ENCODE measurements at places on chromosomes 4 and X. TPM values are rescaled to one million over a fixed set of nuclear protein-coding genes. Genes with fewer than 3 reads are reported as not detected.
A peak's percentile ranks its signal among the peaks of the same experiment; 100 is the strongest.

The PAGE4 gene
- not detected for total RNA-seq

The MBNL3 gene
- total RNA-seq, result 34.5 TPM

The ESX1 gene
- not detected for total RNA-seq

The TMEM255A gene
- 1.2 TPM for total RNA-seq

DNA sequence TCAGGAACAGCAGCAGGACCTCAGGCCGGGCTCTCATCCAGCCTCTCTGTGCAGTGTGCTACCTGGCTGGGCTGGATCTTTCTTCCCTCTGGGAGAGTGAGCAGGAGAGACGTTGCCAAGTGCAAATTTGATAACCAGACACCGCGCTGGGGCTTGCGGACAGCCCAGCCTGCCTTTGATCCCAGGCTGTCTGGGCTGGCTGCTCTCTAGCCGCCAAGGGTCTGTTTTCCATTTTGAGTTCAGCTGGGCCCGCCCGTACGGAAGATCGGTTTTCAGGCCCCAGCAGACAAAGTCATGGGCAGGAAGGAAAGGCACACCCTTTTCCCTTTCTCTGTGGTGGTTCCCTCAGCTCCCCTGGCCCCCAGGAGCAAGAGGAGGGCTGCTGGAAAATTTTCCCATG is 90.2 kb downstream of the CPZ start:
- no peaks in the 10 kb centered on the region for H3K36me3 ChIP-seq
- no peak overlapping the region for H3K27ac ChIP-seq
- DNase-seq, result no peak
- H3K4me3 ChIP-seq, result no peak overlapping the region

The PLCXD1 gene
- total RNA-seq, result 11.0 TPM

The ITIH6 gene
- not detected for total RNA-seq

The CXorf66 gene
- not detected for total RNA-seq

- no peaks in the 10 kb centered on the region for H3K27me3 ChIP-seq
- H3K4me1 ChIP-seq, result no peaks in the 10 kb centered on the region
- no peaks in the 10 kb centered on the region for H3K36me3 ChIP-seq
- DNase-seq, result no peak
- H3K27ac ChIP-seq, result no peak overlapping the region
Measured at GRCh38 chrX:22739276-22739675, 260.5 kb upstream of the DDX53 start.

- H3K4me3 ChIP-seq, result no peak overlapping the region
- no peak for DNase-seq
- no peaks in the 10 kb centered on the region for H3K36me3 ChIP-seq
Measured at GRCh38 chr4:128241425-128241913, 46.1 kb downstream of the PGRMC2 start.

The SSX7 gene
- not detected for total RNA-seq

- H3K4me1 ChIP-seq, result no peaks in the 10 kb centered on the region
- DNase-seq, result no peak
- H3K27ac ChIP-seq, result no peak overlapping the region
- no peak overlapping the region for H3K4me3 ChIP-seq
- H3K27me3 ChIP-seq, result no peaks in the 10 kb centered on the region
Measured at GRCh38 chr4:87356832-87357526, 34.0 kb downstream of the HSD17B11 start.

GRCh38 chrX:30819080-30819479 is 70.0 kb downstream of the TAB3 start:
- no peak for DNase-seq
- no peaks in the 10 kb centered on the region for H3K36me3 ChIP-seq
- no peak overlapping the region for H3K27ac ChIP-seq
- no peak overlapping the region for H3K4me3 ChIP-seq

The LIAS gene
- total RNA-seq, result 14.9 TPM

The RHOXF1 gene
- 0.79 TPM for total RNA-seq

DNA sequence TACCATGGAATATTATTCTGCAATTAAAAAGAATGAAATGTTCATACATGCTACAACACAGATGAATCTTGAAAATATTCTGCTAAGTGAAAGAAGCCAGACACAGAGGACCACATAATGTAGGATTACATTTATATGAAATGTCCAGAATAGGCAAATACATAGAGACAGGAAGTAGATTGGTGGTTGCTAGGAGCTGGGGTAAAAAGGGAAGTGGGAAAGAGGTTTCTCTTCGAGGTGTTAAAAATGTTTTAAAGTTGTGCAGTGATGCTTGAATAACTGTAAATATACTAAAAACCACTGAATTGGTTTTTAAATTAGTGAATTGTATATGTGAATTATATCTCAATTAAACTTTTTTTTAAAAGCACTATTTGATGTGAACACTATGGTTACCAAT is 3.6 kb upstream of the NXT2 start:
- H3K4me3 ChIP-seq, result no peak overlapping the region

- H3K4me3 ChIP-seq, result no peak overlapping the region
- H3K4me1 ChIP-seq, result no peaks in the 10 kb centered on the region
- peaks cover 5% of the 10 kb centered on the region for H3K27me3 ChIP-seq
- DNase-seq, result no peak
Measured at GRCh38 chrX:20498851-20499635, 232.3 kb upstream of the RPS6KA3 start.

DNA sequence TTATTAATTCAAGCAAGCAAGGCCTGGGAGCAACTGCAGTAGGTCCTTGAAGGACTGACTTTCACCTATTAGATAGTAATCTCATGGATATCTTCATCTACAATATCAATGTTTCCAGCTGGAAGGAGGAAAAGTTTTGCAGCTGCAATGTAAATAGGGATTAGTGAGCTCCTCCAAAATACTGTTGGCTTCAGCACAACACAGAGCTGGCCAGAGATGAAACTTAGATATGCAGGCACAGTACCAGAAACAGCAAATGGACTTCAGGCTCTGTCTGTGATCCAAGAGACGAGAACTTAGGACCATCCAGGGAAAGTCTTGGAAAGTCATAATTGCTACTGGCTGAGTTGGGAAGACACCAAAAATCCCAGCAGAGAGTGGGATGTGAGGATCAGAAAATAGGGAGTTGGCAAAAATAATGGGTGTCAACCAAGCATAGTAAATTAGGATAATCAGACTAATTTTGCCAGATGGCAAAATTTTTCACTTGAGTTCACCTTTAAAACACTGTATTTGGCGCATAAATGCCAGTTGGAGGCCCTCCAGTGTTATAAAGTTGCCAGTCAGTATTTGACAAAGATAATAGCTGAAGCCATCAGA is 57.5 kb downstream of the PARM1 start:
- H3K36me3 ChIP-seq, result no peaks in the 10 kb centered on the region
- H3K27me3 ChIP-seq, result no peaks in the 10 kb centered on the region
- H3K4me1 ChIP-seq, result no peaks in the 10 kb centered on the region

GRCh38 chrX:110678591-110678990 is 117.0 kb downstream of the CHRDL1 start:
- H3K4me1 ChIP-seq, result no peaks in the 10 kb centered on the region
- no peaks in the 10 kb centered on the region for H3K27me3 ChIP-seq
- H3K4me3 ChIP-seq, result no peak overlapping the region
- DNase-seq, result no peak
- no peak overlapping the region for H3K27ac ChIP-seq

DNA sequence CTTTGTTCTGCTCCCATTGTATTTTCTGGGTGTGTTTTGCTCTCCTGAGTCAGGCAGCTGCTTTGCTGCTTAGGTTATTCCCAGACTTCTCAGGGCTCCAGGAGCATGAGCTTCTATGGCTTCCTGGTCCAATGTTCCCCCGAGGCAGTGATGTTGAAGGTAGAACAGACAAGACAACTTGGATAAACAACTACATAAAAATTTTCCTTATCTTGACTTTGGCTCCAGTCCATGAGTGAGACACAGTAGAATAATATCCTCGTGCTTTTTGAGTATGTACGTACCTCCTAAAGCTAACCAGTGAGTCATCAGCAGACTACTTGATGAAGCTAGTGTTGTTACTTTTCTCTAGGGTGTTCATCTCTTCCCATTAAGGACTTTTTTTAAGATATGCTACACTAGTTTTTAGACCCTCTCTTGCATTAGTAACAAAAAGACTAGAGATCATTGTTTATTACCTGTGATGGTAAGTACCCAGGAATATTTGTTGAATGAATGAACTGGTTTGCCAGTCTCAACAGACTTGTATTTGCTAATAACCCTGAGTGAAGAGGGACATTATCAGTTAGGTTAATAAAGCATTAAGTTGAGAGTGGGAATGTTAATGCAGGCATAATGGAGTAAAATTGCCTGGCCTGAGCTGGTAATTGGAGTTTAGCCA is 131.9 kb downstream of the FHIP1A start:
- H3K36me3 ChIP-seq, result no peaks in the 10 kb centered on the region
- no peak overlapping the region for H3K27ac ChIP-seq
- H3K27me3 ChIP-seq, result no peaks in the 10 kb centered on the region
- DNase-seq, result no peak
- H3K4me1 ChIP-seq, result peaks cover 10% of the 10 kb centered on the region
- H3K4me3 ChIP-seq, result no peak overlapping the region

- no peaks in the 10 kb centered on the region for H3K27me3 ChIP-seq
- no peaks in the 10 kb centered on the region for H3K36me3 ChIP-seq
- H3K4me3 ChIP-seq, result no peak overlapping the region
- H3K27ac ChIP-seq, result no peak overlapping the region
Measured at GRCh38 chr4:124937993-124938392, 225.5 kb upstream of the ANKRD50 start.

DNA sequence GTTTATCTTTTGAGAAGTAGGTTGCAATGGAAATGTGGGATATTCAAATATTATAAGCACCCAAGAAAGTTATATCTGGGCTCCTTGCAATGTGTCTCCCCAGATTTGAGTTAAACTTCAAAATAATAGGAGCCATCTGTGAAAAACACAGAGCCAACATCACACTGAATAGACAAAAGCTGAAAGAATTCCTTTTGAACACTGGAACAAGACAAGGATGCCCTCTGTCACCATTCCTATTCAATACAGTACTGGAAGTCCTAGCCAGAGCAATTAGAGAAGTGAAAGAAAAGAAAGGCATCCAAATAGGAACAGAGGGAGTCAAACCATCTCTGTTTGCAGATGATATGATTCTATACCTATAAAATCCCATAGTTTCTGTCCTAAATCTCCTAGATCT is 114.3 kb upstream of the IL1RAPL1 start:
- H3K4me1 ChIP-seq, result no peaks in the 10 kb centered on the region
- H3K27me3 ChIP-seq, result no peaks in the 10 kb centered on the region
- no peak for DNase-seq
- H3K27ac ChIP-seq, result no peak overlapping the region
- H3K36me3 ChIP-seq, result no peaks in the 10 kb centered on the region

DNA sequence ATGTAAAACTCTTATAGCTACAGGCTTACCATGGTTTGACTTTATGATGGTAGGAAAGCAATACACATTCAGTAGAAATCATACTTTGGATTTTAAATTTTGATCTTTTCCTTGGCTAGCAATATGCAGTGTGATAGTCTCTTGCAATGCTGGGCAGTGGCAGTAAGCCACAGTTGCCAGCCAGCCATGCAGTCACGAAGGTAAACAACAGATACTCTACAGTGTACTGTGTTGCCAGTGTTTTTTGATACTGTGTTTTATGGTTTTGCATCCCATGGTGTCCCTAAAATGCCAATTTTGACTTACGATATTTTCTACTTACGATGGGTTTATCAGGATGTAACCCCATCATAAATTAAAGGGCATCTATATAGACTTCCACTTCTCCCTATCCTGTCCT is 24.8 kb upstream of the KLF3 start:
- H3K27ac ChIP-seq, result no peak overlapping the region
- H3K27me3 ChIP-seq, result no peaks in the 10 kb centered on the region
- no peaks in the 10 kb centered on the region for H3K4me1 ChIP-seq
- DNase-seq, result no peak

The OTC gene
- not detected for total RNA-seq

DNA sequence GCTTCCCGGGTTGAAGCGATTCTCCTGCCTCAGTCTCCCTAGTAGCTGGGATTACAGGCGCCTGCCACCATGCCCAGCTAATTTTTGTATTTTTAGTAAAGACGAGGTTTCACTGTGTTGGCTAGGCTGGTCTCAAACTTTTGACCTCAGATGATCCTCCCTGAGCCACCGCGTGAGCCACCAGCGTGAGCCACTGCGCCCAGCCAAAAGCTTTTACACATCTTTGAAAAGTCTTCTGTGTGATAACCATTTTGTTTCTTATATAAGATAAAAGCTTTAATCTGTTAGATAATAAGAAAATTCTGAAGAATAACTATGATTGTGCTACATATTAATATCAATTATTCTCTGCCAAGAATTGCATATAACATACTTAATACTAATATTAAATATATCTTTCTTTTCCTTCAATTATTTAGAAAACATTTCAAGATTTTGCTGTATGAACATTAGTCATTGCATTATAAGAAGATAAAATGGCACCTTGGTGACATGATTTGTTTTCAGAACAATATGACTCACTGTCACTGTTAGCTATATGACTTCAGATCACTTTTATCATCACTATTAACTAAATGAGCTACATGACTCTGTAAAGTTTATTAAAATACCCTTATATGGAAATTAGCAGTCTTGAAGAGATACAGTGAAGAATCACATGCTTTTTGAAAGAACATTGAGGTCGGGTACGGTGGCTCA is 33.4 kb downstream of the RUFY3 start:
- no peak overlapping the region for H3K27ac ChIP-seq
- H3K36me3 ChIP-seq, result no peaks in the 10 kb centered on the region
- DNase-seq, result no peak
- no peak overlapping the region for H3K4me3 ChIP-seq

The XG gene
- 0.50 TPM for total RNA-seq

- DNase-seq, result no peak
- no peak overlapping the region for H3K4me3 ChIP-seq
- H3K27ac ChIP-seq, result no peak overlapping the region
- no peaks in the 10 kb centered on the region for H3K27me3 ChIP-seq
- no peaks in the 10 kb centered on the region for H3K36me3 ChIP-seq
Measured at GRCh38 chr4:139115226-139115625, 61.8 kb downstream of the ELF2 start.

- H3K27me3 ChIP-seq, result peaks cover 5% of the 10 kb centered on the region
- H3K36me3 ChIP-seq, result no peaks in the 10 kb centered on the region
- no peak overlapping the region for H3K27ac ChIP-seq
- DNase-seq, result no peak
- H3K4me3 ChIP-seq, result no peak overlapping the region
- peaks cover 5% of the 10 kb centered on the region for H3K4me1 ChIP-seq
Measured at GRCh38 chrX:72107320-72107719, 24.4 kb downstream of the RTL5 start.

DNA sequence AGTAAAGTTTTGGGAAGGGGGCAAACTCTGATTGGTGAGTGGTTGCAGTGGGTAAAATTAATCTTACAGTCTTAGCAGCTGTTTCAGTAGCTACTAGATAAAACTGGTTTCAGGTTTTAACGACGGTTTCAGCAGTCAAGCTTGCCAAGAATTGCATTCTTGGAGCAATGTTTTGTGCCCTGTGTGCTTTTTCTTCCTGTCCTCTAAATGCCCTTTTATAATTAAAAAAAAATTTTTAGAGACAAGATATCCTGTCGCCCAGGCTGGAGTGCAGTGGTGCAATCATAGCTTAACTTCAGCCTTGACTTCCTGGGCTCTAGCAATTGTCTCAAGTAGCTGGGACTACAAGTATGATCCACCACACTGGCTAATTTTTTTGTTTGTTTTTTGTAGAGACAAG is 6.3 kb upstream of the PPEF2 start:
- peak overlapping the region; percentile 65 for H3K27ac ChIP-seq
- DNase-seq, result no peak
- H3K27me3 ChIP-seq, result no peaks in the 10 kb centered on the region
- no peaks in the 10 kb centered on the region for H3K36me3 ChIP-seq
- H3K4me3 ChIP-seq, result peak overlapping the region; percentile 29
- no peaks in the 10 kb centered on the region for H3K4me1 ChIP-seq

- H3K27me3 ChIP-seq, result no peaks in the 10 kb centered on the region
- no peak overlapping the region for H3K27ac ChIP-seq
- H3K4me3 ChIP-seq, result no peak overlapping the region
- no peaks in the 10 kb centered on the region for H3K36me3 ChIP-seq
- no peak for DNase-seq
Measured at GRCh38 chr4:14184265-14184664, 556.7 kb upstream of the BOD1L1 start.
